ENCODE measurements at places on chromosomes 5 and 9. TPM values are rescaled to one million over a fixed set of nuclear protein-coding genes. Genes with fewer than 3 reads are reported as not detected.
A peak's percentile ranks its signal among the peaks of the same experiment; 100 is the strongest.

Gene SPINK7
- total RNA-seq, result not detected

Gene KIF12
- 11.4 TPM for total RNA-seq

Gene PCSK1
- total RNA-seq, result not detected

Gene LCN1
- total RNA-seq, result not detected

Gene CYSRT1
- 1.4 TPM for total RNA-seq

Gene TLN1
- 116 TPM for total RNA-seq

Gene QRFP
- total RNA-seq, result not detected

DNA sequence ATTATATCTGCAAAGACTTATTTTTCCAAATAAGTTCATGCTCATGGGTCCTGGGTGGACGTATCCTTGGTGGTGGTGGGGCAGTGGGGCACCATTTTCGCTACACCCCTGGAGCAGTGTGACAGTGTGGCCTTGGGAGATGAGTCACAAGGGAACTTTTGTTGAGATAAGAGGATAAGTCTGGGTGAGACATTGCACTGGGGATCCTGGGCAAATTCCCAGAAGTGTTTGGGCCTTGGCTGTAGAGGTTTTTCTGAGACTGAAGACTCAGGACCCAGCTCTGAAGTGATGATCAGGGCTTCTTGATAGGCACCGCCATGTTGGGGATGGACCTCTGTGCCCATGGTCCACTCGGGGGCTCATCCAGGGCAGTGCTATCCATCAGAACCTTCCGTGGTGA lies 149.4 kb downstream of the MACROH2A1 start:
- no peak overlapping the region for H3K4me3 ChIP-seq
- no peaks in the 10 kb centered on the region for H3K36me3 ChIP-seq
- DNase-seq, result peak; percentile 26
- no peaks in the 10 kb centered on the region for H3K27me3 ChIP-seq
- H3K4me1 ChIP-seq, result peaks cover 28% of the 10 kb centered on the region

DNA sequence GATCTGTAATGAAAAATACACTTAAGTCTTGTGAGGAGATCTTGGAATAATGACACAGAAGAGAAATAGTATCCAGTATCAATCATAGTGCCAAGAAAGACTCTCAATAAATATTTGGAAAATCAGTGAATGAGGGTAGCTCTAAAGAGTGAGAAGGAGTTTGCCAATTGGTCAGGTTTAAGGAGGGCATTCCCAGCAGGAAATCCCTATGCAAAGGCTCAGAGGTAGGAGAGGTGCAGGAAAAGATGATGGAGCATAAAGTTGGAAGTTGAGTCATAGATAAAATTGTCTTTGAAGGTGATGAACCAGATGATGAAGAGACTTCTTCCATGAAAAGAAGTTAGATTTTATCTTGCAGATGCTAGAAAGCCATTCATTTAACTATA lies 27.8 kb downstream of the TNPO1 start:
- H3K4me3 ChIP-seq, result no peak overlapping the region
- H3K4me1 ChIP-seq, result no peaks in the 10 kb centered on the region
- no peak overlapping the region for H3K27ac ChIP-seq
- DNase-seq, result no peak
- H3K36me3 ChIP-seq, result no peaks in the 10 kb centered on the region

GRCh38 chr5:180717989-180718388 lies 21.9 kb downstream of the OR2Y1 start:
- H3K27ac ChIP-seq, result no peak overlapping the region
- H3K4me1 ChIP-seq, result peaks cover 3% of the 10 kb centered on the region
- H3K4me3 ChIP-seq, result no peak overlapping the region
- H3K36me3 ChIP-seq, result no peaks in the 10 kb centered on the region
- H3K27me3 ChIP-seq, result peaks cover 56% of the 10 kb centered on the region
- no peak for DNase-seq

DNA sequence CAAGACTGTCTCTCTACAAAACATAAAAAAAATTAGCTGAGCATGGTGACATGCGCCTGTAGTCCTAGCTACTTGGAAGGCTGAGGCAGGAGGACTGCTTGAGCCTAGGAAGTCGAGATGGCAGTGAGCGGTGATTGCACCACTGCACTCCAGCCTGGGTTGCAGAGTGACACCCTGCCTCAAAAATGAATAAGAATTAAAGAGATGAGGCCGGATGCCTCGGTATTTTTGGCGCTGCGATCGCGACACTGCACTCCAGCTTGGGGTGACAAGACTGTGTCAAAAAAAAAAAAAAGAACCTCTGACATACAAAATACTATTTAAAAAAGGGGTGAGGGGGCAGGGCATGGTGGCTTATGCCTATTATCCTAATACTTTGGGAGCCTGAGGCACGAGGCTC lies 7.3 kb downstream of the GPBP1 start:
- H3K36me3 ChIP-seq, result peaks cover 60% of the 10 kb centered on the region
- no peak for DNase-seq
- no peak overlapping the region for H3K27ac ChIP-seq
- H3K27me3 ChIP-seq, result no peaks in the 10 kb centered on the region
